Stimulated activated CD8-positive, alpha-beta memory T cell treated with anti-CD3 and anti-CD28 coated beads, Interleukin-4, amount 100 ng/mL, for 1 hour (primary cell): ENCODE measurements at places on chromosomes 3 and 15.
A peak's percentile ranks its signal among the peaks of the same experiment; 100 is the strongest.

GRCh38 chr3:25266677-25267076 is 161.4 kb upstream of the RARB start:
- DNase-seq: no peak

GRCh38 chr3:188720636-188721035 is 451.1 kb upstream of the TPRG1 start:
- DNase-seq: no peak

DNA sequence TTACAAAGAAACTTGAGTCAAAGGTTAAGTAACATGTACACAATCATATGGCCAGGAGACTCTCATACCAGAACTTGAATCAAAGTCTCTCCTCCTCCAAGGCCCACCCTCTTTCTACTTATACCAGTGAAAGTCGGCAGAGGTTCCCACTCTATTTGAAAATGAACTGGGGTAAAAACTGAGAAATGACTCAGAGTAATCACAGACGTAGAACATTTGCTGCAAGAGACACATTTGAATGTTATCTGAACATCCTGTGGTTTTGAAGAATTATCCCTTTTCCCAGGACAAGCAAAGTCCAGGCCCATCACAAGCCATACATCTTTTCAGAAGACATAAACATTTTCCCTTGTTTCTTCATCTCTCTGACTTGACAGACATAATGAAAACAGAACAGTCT is 55.8 kb downstream of the SHOX2 start:
- no peak for DNase-seq

DNA sequence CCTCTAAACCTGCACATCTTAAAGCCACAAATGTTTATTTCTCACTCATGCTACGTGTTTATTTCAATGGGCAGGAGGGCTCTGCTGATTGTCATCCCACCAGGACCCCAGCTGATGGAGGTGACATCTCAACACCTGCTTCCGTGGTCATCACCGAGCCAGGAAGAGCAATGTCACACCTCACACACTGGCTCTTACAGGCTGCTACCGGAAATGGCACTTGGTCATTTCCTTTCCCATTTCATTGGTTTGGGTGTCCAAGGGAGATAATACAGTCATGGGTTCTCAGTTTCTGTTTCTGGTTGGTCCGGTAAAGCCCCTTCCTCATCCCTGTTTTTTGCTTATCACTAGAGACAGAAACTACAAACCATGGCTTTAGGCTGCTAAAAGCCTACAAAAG is 41.9 kb downstream of the ABHD2 start:
- DNase-seq: no peak

DNA sequence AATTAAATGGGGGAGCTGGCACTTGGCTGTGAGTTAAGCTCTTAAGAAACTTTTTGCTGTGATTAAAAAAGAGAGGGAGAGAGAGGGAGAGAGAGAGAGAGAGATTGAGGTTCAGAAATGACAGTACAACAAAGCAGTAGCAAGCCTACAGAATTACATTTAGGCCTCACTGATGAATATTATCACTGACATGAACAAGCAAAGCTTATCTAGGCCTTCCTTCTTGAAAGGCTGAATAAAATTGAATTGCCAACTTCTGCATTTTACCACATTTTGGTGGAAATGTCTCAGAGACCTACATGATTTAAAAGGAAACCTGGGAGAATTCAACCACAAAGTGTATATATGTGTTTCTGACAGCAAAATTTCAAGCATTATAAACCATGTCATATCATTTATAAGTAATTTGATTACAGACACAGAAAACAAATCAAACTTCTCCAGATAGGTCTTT is 530.8 kb downstream of the SOX2 start:
- DNase-seq: no peak

- no peak for DNase-seq
Measured at GRCh38 chr3:73364517-73364916, 260.2 kb downstream of the PDZRN3 start.

DNA sequence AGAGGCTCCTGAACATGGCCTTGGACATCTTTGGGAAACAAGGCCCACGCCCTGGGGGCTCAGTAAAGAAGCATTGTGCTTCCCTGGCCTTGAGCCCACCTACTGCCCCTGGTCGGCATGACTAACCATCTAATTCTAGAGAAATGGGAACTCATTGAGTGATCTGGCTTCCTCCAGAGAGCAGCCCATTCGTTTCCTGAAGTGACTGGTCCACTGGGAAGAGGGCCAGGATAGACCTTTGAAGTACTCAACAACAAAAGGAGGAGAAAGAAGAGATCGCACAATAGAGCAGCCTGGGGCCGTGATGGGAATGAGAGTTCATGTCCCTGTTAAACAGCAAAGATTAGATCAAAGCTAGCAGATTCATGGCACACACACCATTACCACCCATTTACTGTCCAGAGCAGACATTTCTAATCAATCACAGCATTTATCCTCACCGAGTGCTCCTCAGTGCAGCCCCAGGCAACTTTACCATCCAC is 514.4 kb upstream of the PROK2 start:
- DNase-seq: no peak

- no peak for DNase-seq
Measured at GRCh38 chr3:100103558-100104441, 10.5 kb downstream of the FILIP1L start.

GRCh38 chr3:171317171-171317570 is 143.0 kb downstream of the TNIK start:
- DNase-seq: no peak

DNA sequence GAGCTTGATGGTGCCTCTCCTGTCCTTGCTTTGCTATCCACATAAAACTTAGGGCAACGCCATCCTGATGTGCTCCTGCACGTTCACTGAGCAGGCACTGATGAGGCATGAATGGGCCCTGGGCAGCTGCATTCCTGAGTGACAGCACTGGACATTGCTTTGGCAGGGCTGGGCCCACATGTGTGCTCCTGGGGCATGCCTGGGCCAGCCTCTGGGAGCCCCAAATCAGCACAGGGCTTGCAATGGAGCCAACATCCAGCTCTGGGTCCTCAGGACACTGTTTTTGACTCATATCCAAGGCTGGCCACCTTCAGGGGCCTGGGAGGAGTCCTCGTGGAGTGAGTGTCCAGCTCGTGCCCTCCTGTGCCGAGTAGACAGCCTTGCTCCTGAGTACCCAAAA is 5.9 kb upstream of the TKT start:
- no peak for DNase-seq

DNA sequence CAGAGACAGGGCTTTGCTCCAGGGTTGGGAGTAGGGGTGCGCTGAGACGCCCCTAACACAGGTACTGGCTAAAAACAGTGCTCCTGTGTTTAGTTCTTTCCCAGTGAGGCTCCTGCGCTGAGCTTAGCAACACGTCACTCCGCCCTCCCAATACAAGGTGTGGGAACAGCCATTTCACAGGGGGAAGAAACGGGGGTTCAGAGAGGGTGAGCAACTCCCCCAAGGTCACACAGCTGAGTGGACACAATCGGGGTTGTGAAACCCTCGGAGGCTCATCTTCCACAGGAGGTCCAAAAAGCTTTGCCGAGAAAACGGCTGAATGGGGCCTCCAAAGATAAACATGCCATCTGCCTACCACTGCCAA is 628 bp downstream of the PRRT3 start:
- DNase-seq: no peak

DNA sequence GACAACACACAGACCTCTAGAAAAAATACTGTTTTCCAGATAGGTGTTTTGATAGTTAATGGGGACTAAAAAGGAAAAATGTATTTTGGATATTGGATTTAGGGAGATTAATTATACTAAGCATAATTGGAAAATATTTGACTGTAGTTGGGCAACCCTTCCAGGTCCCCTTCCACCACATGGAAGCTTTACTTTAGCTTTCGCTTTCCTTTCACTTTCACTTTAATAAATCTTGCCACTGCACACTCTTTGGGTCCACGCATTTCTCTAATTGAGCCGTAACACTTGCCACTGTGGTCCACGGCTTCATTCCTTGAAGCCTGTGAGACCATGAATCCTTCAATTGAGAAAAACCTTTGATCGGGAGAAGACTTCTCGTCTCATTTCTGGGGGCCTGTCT is 15.5 kb downstream of the GLDN start:
- DNase-seq: no peak

DNA sequence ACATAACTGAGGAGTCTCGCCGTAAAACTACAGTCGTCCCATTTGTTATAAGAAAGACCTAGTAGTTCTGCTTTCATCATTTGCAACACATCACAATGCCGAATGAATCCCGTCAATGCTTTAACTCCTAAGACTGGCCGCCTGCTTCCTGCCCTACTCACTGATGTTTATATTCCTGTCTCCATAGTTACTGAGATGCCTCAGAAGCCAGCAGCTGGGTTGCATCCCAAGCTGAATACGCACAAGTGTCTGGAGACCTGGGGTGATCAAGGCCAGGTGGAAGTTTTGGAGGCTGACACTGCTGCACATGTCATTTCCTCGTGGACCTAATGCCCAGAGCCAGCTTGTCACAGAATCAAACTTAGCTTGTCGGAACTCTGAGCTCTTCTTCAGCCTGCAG is 95.2 kb upstream of the UBE2E1 start:
- no peak for DNase-seq

DNA sequence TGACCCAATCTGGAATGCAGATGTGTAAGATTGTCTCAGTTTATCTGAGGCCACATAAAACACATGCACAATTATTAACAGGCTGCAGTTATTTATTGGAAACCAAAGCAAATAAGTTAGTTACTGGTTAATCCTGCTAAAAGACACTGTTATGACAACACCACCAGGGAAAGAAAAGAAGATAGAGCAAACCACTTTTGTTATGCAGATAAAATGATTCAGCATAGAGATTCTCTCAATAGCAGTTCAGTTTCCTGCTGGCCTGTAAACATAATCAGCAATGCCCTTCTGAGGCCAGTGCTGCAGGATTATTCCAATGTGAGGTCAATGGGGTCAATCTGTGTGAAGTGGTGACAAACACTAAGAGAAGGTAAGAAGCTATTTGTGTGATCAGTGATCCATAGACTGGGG is 244.4 kb downstream of the ZBTB20 start:
- DNase-seq: no peak

DNA sequence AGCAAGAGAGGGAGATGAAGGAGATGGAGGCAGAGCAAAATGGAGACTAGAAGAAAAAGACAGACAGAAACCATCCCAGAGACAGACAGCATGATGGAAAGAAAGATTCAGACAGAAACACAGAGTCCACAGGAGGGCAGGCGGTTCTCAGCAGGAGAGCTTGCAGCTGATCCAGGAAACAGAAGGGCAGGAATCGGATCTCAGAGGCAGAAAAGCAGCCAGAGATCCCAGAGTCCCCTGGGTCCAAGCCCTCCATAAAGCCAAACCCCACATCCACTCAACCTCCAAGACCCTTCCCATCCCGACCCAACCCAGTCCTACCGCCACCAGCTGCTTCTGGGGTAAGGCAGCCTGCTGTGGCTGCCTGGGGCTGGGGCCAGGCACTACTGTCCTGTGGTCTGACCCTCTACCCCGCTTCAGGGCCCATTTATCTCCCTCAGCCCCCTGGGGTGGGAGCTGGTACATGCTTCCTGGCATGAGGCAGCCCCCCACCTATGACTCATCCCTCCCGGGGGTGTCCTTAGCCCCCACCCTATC is at the start of gene UCN2:
Gene UCN2 (minus strand): TSS at position 400 of the 537 bp plus-strand sequence. CDS start 657 bp downstream, outside the sequence.
- no peak for DNase-seq

DNA sequence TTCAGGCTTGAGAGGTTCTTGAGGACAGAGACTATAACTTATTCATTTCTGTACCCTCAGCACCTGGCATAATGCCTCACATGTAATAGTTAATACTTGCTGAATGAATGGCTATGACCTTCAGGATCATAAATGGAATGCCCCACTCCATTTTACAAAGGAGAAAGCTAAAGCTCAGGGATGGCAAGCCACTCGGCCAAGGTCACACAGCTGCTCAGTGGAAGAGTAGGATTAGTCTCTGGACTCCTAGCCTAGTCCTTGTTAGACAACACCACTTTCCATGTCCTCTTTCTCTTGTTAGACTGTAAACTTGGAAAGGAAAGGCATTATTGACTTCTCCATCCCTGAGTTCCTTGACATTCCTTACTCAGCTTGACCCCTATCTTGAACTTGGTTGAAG is 3.2 kb upstream of the ALPK3 start:
- DNase-seq: no peak

GRCh38 chr15:53378096-53378800 is 381.2 kb downstream of the WDR72 start:
- no peak for DNase-seq

DNA sequence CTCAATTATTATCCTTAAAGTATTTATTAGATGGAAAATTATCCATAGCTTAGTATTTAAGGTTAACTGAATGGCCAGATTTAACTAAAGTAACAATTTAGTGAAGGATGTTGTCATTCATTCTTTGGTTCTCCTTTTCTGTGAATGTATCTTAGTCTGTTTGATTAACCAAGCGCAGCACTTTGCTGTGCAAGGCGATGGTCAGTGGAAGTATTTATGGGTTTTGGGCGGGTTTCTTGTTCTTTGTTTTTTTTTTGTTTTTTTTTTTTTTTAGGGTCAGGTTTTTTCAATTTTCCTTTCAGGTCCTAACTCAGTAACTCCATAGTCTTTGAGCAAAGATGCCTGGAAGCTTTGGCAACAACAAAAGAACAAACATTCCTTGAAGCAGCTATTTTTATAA is 328.8 kb downstream of the PTPRG start:
- no peak for DNase-seq

GRCh38 chr3:171976526-171976925 is 62.9 kb upstream of the FNDC3B start:
- DNase-seq: no peak

DNA sequence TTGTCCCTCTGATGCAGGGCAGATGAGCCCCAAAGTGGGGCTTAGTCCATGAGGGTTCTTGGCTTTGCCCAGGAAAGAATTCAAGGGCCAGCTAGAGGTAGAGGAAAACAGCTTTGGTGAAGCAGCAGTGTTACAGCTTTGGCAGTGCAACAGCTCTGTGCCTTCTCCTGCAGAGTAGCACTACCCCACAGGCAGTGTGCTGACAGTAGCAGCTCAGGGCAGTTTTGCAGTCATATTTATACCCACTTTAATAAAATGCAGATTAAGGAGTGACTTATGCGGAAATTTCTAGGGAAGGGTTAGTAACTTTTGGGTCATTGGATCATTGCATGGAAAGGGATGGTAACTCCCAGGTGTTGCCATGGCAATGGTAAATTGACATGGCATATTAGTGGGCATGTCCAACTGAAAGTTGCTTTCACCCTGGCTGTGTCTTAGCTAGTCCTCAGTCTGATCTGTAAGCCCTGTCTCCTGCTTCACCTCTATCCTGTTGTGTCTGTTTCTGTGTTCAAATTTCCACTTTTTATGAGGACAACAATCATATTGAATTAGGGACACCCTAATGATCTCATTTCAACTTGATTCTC is 241.3 kb upstream of the C2CD4B start:
- no peak for DNase-seq

- no peak for DNase-seq
Measured at GRCh38 chr3:139121513-139122220, 77.0 kb upstream of the PRR23C start.

- peak; percentile 88 for DNase-seq
Measured at GRCh38 chr3:50365080-50365841, 5.9 kb upstream of the TMEM115 start.

DNA sequence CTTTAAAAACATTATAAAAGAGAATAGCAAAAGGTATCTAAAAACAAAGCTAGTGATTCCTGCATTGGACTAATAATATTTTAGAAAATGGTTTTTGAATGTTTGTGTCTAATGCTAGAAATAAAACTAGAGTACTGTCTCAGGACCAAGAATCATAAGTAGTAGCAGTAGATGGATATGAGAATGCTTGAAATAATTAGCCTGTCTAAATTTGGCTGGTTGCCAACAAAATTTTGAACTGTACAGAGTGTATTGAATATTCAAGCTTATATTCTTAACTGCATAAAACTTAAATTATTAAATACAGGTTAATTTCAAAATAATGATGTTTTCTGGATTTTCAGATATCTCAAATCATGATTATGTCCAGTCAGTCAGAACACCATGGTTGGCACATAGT is 14.0 kb downstream of the ABHD5 start:
- no peak for DNase-seq

- no peak for DNase-seq
Measured at GRCh38 chr3:149385617-149386298, 8.3 kb upstream of the TM4SF1 start.
